ENCODE measurements at places on chromosomes 3 and 15.

- no peak for DNase-seq
Observed at GRCh38 chr3:157807280-157807679, 298.9 kb downstream of the SHOX2 start.

DNA sequence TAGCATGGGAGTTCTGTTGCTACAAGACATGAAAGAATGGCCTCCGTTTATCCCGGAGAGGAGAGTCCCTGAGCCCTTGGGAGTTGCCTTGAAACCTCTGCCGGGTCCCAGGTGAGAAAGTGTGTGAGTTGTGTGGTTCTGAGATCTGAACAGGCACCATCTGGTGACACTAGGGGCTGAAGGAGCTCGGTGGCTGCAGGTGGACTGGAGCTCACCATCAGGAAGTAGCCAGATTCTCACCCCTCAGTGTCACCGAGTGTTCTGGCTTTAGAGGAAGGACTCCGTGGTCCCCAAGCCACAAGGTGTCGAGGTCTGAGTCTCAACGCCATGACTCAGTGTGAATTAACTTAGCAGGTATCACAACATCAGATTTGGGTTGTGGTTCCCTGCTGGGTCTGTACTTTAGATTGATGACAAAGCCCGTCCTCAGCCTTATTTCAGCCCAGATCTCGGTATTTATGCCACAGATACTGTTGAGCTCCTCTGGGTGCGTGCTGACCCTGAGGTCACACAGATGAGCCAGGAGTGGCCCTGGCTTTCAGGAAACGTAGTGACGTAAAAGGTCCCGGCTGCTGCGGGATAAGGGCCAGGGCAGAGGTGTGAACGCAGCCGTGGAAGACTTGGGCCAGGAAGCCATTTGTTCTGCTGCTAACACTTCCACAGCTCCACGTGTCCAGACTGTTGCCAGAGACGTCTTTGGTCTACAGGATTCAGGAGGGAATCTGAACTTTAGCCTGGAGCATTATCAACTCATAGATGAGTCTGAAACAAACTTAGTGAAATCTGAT lies 54.4 kb downstream of the PGPEP1L start:
- DNase-seq: no peak

DNA sequence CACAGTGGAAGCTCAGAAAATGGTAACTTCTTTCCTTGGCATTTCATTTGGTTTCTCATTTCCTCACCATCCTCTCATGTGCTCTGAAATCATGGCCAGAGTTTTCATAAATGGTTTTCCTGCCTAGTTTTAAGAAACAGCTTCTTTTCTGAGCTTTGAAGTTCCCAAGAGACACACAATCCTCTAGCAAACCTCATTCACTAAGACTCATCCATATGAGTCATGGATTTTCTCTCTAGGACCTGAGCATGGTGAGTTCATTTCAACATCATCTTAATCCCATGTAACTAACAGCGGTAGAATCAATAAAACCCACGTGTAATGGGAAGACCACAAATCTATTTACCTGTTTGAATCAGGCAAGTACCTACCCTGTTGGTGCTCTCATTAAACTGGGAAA lies 274.5 kb upstream of the LRTM1 start:
- DNase-seq: no peak

GRCh38 chr15:38070778-38071177 lies 136.3 kb downstream of the TMCO5A start:
- no peak for DNase-seq

DNA sequence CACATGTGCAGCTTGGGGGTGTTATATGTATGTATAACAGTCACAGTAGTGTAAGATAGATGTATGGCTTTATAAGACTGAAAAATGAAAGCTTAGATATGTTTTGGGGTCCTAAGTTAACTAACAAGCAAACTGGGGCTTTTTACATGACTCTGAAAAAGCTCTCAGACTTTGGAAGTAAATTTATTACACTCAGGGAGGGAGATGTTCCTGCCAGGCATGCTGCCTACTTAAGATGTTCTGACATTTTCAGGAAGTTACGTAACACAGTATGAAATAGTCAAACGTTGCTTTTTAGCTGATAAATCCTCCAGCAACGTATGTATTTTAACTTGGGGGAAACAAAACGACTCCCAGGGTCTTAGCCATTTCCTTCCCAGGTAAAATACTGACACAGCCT lies 1.7 kb upstream of the IFT57 start:
- no peak for DNase-seq

- no peak for DNase-seq
Observed at GRCh38 chr15:74196175-74196574, 6.4 kb downstream of the STRA6 start.

DNA sequence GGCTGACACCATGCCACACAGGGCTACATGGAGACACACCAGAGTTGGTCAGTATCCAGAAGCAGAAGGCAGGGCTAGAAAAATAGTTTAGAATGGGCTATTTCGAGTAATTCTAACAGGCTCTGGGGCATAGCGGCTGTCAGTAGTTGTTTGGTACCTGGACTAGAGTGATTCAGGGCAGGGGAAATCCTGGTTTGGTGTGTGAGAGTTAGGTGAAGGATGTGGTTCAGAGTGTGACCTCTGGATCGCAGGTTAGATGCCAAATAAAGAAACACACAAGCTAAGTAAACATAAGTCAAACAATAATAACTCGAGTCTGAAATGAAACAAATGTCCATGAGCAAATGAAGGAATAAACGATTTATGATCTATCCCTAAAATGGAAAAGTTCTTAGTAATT lies 31.5 kb downstream of the CNTN3 start:
- DNase-seq: no peak

DNA sequence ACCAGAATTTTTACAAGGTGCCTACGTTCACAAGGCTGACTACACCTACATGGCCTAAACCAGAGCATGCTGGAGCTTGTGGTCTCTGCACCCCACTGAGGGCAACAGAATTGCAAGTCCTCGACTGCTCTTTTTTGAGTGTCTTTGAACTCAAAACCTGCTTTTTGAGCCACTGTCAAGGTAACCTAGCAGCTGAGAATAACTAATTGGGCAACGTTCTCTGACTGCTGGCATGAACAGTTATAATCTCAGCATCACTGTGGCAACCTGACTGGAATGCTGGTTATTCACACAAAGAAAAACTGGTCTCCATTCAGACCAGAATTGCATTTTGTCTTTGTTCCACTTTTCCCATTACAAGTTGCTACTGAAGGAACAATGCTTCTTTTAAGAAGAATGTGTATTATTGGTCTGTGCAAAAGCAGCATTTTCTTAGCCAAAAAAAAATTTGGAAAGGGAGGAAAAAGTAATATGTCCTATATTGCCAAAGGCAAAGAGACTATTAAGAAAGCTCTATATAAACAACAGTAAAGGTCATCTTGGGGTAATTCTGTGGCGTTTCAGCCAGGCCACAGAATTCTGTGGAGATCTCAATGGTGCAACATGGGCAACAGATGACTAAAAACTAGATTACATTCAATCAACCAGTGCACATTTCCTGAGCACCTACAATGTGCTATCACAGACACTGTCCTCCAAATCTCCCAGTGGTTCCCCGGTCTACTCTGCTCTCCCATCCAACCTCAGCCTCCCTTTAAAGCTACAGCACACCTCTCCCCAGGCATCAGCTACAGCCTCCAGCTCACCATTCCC lies 76.8 kb downstream of the TNIK start:
- DNase-seq: no peak

- DNase-seq: no peak
Observed at GRCh38 chr3:107644631-107645030, 121.9 kb downstream of the BBX start.

GRCh38 chr3:158101335-158102241 lies 4.6 kb downstream of the SHOX2 start:
- no peak for DNase-seq

DNA sequence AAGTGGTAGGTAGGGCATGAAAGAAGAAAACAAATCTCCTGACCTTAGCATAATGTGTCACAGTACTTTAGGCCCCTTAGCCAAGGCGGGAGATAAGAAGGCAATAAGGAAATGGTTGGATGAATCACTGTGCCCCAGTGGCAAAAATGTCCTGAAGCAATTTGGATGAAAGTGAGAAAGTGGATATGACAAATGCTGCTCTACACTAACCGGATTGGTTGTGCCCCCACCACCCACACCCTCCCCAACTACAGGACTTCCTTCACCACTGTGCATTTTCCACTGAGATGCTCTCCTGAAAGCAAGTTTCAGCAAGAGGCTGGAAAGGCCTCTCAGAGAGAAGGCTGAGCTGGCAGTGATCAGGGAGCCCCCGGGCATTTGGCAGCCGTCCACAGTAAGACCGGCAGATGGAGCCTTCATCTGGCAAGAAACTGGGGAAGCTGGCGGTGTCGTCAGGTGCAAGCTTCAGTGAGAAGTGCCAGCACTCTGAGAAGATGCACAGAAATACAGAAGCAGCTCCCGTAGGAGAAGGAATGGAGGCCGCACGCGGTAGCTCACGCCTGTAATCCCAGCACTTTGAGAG lies 63.8 kb downstream of the ATP1B3 start:
- DNase-seq: no peak

DNA sequence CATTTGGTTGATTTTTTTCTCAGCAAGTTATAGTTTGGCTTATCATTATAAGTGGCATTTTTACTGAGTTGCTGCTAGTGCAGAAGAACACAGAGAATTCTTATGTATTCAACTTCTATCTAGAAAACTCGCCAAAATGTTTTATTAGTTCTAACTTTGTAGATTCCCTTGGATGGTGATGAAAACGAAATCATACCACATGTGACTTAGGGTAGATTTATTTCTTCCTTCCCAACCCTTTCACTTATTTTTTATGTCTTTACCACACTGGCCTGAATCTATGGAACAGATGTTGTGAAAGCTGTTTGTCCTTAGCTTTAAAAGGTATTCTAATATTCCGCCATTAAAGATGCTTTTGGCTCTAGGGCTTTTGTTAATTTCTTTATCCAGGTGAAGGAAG lies 503.3 kb upstream of the CFAP20DC start:
- DNase-seq: no peak

- DNase-seq: no peak
Observed at GRCh38 chr3:17320266-17320665, 422.2 kb downstream of the TBC1D5 start.

GRCh38 chr3:160671995-160672394 lies 5.0 kb upstream of the ARL14 start:
- DNase-seq: no peak

DNA sequence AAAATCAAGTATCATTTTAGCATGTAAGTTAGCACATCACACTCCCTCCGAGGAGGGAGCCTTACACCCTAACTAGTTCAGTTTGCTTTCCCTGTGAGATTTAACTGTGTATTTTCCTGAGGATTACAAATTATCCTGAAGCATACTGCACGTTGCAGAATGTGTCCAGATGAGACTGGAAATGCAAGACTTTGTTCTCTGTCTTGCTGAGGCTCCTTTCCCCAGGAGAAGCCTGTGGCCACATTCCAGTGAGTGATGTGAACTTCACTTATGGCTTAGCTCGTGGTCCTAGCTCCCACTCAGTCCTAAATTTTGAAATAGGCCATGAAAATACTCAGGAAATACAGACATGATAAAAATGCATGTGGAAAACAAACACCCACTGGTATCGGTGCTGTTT lies 23.7 kb downstream of the PDZRN3 start:
- DNase-seq: no peak

DNA sequence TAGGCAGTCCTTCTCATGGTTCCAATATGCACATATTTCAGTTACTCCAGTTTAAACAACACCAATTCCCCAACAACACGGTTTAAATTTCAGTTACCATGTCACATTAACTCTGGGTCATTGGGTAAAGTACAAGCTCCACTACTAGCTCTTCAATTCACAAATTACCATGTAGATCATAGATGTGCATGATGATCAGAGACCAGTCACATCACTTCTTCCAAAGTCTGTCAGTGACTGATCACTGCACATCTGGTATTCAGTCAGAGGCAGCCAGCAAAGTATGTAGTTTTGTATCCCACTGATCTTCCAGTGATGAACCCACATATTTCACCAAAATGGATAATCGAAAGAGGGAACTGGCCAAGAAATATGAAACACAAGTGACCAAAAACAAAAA lies 978.4 kb upstream of the CFAP20DC start:
- DNase-seq: no peak

GRCh38 chr3:48372862-48373435 lies 930 bp downstream of the FBXW12 start:
- no peak for DNase-seq

DNA sequence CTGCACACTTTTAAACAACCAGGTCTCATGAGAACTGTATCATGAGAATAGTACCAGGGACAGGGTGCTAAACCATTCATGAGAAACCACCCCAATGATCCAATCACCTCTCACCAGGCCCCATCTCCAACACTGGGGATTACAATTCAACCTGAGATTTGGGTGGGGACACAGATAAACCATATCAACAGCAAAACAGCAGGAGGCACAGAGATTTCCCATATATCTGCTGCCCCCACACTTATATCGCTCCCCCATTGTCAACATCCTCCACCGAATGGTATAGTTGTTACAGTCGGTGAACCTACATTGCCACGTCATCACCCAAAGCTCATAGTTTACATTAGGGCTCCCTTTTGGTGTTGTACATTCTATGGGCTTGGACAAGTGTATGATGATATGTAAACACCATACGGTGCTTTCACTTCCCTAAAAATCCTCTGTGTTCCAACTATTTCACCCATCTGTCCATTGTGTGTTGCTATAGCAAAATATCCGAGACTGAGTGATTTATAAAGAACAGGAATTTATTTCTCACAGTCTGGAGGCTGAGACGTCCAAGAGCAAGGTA lies 224.8 kb downstream of the FAM43A start:
- DNase-seq: no peak

DNA sequence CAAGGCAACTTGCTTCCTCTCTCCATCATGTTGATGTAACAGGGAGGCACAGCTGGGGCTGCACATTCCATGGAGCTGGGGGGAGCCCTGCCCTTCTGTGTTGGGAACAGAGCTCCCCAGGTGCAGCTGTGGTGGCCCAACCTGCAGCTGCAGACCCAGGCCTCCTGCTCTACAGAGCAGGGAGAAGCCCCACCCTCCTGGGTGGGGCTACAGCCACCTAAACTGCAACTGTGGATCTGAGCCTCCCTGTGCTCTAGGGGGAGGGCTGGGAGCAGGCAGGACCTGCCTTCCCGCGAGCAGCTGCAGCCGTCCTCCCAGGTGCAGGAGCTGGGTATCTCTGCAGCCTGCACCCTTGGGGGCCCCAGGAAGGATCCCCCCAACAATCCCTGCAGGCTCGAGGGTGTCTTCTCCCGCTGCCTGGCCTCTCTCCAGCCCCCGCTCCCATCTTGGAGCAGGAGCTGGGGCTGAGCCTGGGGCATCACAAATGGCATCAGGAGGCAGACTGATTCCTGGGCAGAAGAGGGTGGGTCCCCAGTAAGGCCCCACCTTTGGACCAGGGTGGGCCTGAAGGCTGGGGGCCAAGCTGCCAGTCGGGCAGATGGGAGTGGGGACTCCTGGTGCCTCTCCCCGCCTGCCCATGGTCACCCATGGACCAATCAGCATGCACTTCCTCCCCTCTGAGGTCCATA lies 7.4 kb downstream of the LRRC58 start:
- DNase-seq: no peak

DNA sequence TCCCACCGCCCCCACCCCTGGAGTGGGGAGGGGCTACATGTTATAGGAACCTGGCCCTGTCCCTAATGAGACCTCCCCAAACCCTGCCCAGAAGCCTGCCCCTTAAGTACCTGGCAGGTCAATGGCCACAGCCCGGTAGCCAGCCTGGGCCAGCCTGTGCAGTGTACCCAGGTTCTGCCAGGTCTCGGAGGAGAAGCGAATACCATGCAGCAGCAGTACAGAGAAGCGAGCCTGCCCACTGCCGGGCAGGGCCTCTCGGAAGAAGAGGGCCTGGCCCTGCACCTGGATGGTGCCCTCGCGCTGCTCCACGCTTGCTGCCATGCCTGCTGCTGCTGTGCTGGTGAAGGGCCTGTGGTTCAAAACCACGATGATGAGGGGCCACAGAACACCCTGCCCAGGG lies 2.5 kb downstream of the ABHD14B start:
- no peak for DNase-seq

- DNase-seq: no peak
Observed at GRCh38 chr3:130968221-130968620, 58.4 kb downstream of the ASTE1 start.
